IMR-90 (cell line): ENCODE measurements at places on chromosomes 1 and 21. TPM values are rescaled to one million over a fixed set of nuclear protein-coding genes. Genes with fewer than 3 reads are reported as not detected.

The ADAMTS4 gene
- 0.28 and 0.72 TPM in 2 replicates for total RNA-seq

The NHLH1 gene
- total RNA-seq, result not detected in 2 replicates

DNA sequence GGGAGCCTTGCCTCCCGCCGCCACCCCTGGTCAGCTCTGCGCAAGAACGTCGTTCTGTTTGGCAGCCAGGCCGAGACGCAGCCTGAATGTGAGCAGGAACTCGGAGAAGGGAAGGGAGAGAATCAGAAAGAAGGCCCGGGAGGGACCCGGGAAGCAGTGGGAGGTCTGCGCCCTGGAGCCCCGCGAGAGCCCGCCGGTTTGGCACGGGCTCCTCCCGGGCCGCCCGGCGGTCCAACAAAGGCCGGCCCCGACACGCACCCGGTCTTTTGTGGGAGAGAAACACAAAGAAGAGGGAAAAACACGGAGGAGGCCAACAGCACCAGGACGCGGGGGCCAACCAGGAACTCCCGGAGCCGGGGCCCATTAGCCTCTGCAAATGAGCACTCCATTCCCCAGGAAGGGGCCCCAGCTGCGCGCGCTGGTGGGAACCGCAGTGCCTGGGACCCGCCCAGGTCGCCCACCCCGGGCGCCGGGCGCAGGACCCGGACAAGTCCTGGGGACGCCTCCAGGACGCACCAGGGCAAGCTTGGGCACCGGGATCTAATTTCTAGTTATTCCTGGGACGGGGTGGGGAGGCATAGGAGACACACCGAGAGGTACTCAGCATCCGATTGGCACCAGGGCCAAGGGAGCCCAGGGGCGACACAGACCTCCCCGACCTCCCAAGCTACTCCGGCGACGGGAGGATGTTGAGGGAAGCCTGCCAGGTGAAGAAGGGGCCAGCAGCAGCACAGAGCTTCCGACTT, 2.7 kb upstream of the OLIG2 start:
- H3K27ac ChIP-seq, result no peak overlapping the region
- H3K36me3 ChIP-seq, result no peaks in the 10 kb centered on the region
- H3K4me1 ChIP-seq, result no peaks in the 10 kb centered on the region
- peaks cover 97% of the 10 kb centered on the region for H3K27me3 ChIP-seq
- H3K4me3 ChIP-seq, result no peak overlapping the region

DNA sequence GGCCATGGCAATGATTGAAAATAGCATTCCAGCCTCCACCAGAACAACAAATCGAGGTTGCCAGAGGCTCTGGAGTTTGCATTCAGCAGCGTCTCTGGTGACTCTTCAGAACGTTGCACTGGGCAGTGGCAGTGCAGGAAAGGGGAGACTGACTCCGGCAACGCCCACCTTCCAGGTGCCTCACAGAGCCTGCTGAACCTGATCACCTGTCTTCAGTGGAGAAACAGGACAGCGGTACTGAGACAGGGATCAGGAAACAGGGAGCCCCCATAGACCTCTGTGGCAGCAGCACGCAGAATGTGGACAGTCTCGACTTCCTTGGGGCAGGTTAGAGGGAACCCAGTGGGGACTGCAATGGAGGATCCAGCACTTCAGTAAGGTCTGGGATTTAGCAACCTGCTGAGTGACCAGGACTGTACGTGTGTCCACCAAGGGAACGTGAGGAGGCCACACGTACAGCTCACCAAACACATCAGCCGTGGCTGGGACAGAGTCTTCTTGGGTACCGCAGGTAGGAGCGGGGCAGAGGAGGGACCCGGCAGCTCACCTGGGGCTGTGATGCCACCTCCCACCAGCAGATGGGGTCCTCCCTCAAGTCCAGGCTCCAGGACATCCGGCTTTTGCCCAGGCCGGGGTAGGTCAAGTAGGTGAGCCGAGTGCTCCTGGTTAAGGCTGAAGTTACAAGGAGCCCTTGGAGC, 128.6 kb downstream of the PRDM2 start:
- H3K4me3 ChIP-seq, result no peak overlapping the region
- H3K27me3 ChIP-seq, result no peaks in the 10 kb centered on the region
- H3K27ac ChIP-seq, result no peak overlapping the region
- H3K36me3 ChIP-seq, result no peaks in the 10 kb centered on the region
- DNase-seq, result no peak
- no peaks in the 10 kb centered on the region for H3K4me1 ChIP-seq

DNA sequence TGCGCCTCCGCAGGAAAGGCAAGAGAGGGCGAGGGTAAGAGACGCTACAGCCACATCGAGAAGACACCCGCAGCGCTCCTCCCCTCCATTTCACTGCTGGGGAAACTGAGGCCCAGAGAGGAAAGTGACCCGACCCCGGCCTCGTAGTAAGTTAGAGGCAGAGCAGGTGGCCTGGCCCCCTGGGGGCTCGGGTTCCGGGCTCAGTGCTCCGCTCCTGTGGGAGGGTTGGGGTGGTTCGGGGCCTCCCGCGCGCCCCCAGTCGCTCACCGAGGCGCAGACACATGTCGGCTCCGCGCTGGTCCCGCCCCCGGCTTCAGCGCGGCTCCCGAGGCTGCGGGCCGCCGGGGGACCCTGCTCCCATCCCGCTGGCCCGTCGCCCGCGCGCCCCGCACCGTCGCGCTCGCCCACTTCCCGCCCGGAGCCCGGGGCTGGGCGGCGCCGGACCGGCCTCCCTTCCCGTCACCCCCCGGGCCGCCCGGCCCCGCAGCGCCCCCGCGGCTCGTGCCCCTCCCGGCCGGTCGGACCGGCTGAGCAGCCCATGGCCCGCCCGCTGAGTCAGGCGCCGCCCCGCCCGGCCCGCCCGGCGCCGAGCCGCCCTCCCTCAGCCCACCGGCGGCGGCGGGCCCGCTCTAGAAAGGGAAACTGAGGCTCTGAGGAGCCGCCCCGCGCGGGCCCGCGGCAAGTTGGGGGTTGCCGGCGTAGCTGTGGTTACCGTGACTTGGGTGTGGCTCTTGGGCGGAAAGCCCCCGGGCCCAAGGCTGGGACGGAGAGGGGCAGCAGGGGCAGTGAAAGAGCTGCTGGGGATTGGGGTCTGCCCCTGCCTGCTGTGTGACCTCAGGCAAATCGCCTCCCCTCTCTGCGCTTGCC, at the start of gene TMEM54:
Gene TMEM54, minus strand, starts transcription at position 434 of the 867 bp plus-strand sequence. Its CDS starts 151 bp downstream, at position 283.
- peak within 1 kb of the TSS; percentile 2; the same call in 1 of the 2 replicates for H3K27ac ChIP-seq
- H3K4me1 ChIP-seq, result peaks cover 2% of the 10 kb centered on the region; the same call in 1 of the 2 replicates
- 0 out of 2 replicates have a peak, but pooled peaks cover 1% of the 10 kb centered on the region for H3K36me3 ChIP-seq
- DNase-seq, result peak; percentile 15

- no peaks in the 10 kb centered on the region for H3K36me3 ChIP-seq
- H3K4me3 ChIP-seq, result no peak overlapping the region
- no peak for DNase-seq
- H3K27me3 ChIP-seq, result no peaks in the 10 kb centered on the region
- H3K27ac ChIP-seq, result no peak overlapping the region
Observed at GRCh38 chr1:96340686-96341085, 380.9 kb upstream of the PTBP2 start.

The LCE1E gene
- total RNA-seq, result not detected in 2 replicates

The HMCN1 gene
- 7.8 and 11.7 TPM in 2 replicates for total RNA-seq

DNA sequence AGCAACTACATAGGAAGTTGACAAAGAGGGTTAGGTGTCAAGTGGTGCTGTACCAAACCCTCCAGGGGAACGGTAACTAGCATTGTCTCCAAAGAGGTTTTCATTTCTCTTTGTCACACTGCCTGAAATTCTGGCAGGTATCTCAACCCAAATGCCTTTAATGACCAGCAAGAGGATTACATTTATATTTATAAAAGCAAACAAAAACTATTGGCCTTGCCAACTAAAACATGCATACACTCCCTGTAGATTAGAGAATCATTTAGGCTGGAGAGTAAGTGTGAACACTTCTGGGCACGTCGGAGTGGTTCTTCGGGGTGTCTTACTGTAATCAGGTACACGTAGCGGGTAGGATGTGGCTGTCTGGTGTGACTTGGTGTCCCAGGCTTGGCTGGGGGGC, 84.9 kb downstream of the VPS26C start:
- no peak for DNase-seq
- H3K27me3 ChIP-seq, result no peaks in the 10 kb centered on the region
- H3K36me3 ChIP-seq, result peaks cover 44% of the 10 kb centered on the region
- no peak overlapping the region for H3K27ac ChIP-seq
- no peak overlapping the region for H3K4me3 ChIP-seq
- no peaks in the 10 kb centered on the region for H3K4me1 ChIP-seq

- no peak overlapping the region for H3K27ac ChIP-seq
- H3K4me3 ChIP-seq, result no peak overlapping the region
- H3K4me1 ChIP-seq, result no peaks in the 10 kb centered on the region
- DNase-seq, result peak; percentile 88
- no peaks in the 10 kb centered on the region for H3K36me3 ChIP-seq
- H3K27me3 ChIP-seq, result peaks cover 6% of the 10 kb centered on the region
Observed at GRCh38 chr1:31605908-31606427, 11.5 kb upstream of the HCRTR1 start.

The RXFP4 gene
- not detected in 2 replicates for total RNA-seq

GRCh38 chr1:178664278-178664677, 60.8 kb upstream of the RALGPS2 start:
- H3K4me1 ChIP-seq, result no peaks in the 10 kb centered on the region
- H3K27me3 ChIP-seq, result no peaks in the 10 kb centered on the region
- no peak overlapping the region for H3K4me3 ChIP-seq
- H3K36me3 ChIP-seq, result no peaks in the 10 kb centered on the region
- H3K27ac ChIP-seq, result no peak overlapping the region
- no peak for DNase-seq

The GNG4 gene
- total RNA-seq, result 0.18 and 0.28 TPM in 2 replicates

The KLF17 gene
- total RNA-seq, result 0.28 and 0.36 TPM in 2 replicates

GRCh38 chr1:113534875-113535274, 144.6 kb downstream of the MAGI3 start:
- peak; percentile 23 for DNase-seq
- H3K4me3 ChIP-seq, result no peak overlapping the region
- H3K27ac ChIP-seq, result no peak overlapping the region
- no peaks in the 10 kb centered on the region for H3K36me3 ChIP-seq

The ATP1A1 gene
- total RNA-seq, result 107 and 116 TPM in 2 replicates

The CFAP107 gene
- not detected in 2 replicates for total RNA-seq

- DNase-seq, result no peak
- no peaks in the 10 kb centered on the region for H3K27me3 ChIP-seq
- H3K36me3 ChIP-seq, result no peaks in the 10 kb centered on the region
- no peak within 1 kb of the TSS for H3K27ac ChIP-seq
- no peaks in the 10 kb centered on the region for H3K4me1 ChIP-seq
- no peak within 1 kb of the TSS for H3K4me3 ChIP-seq
Observed at GRCh38 chr1:47067097-47067594, at the start of gene CYP4Z1. CYP4Z1 (plus strand) TSS chr1:47067231; CDS start chr1:47067491, 260 bp downstream.

GRCh38 chr1:223081181-223081994, 61.7 kb downstream of the TLR5 start:
- H3K27ac ChIP-seq, result no peak overlapping the region
- no peaks in the 10 kb centered on the region for H3K4me1 ChIP-seq
- DNase-seq, result peak; percentile 73

DNA sequence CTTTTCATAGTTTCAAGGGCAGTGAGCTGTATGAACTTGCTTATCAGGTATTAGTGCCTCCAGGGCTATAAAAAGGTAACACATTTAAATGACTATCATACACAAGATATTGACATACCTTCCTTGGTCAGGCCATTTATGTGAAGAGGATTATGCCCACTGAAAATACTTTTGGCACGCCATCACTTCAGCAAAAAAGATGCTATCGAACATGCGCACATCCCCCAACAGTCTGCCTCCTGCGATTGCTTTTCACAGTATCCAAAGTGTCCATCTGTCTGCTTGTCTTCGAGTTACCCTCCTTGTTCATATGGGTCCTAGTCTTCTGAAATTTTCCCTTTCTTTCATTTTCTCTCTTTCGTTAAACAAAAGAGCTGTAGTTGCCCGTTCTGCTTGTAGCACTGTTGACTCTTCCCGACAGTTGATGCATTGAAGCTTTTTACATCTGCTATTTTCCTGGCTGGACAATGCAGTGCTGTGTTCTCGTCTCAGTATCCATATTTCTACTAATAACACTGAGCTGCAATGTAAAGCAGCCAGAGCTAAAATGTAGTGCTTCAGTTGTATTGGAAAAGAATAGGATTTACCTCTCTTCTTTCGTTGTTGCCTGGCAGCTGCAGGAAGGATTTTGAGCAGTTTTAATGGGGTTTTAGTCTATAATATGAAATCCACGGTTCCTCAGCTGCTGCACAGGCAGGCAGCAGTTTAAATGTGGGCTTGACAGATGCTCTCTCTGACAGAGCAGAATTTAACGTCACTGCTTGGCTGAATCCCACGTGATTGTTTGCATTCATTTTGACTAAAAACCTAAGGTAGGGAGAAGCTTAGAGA, at the start of gene B3GALT2:
Gene B3GALT2, minus strand, starts transcription at position 713 of the 831 bp plus-strand sequence. CDS start 5,051 bp downstream, outside the sequence.
- peak within 1 kb of the TSS; percentile 81; the same call in 1 of the 2 replicates for H3K27ac ChIP-seq
- DNase-seq, result peak; percentile 70
- H3K4me3 ChIP-seq, result peak within 1 kb of the TSS; percentile 60

DNA sequence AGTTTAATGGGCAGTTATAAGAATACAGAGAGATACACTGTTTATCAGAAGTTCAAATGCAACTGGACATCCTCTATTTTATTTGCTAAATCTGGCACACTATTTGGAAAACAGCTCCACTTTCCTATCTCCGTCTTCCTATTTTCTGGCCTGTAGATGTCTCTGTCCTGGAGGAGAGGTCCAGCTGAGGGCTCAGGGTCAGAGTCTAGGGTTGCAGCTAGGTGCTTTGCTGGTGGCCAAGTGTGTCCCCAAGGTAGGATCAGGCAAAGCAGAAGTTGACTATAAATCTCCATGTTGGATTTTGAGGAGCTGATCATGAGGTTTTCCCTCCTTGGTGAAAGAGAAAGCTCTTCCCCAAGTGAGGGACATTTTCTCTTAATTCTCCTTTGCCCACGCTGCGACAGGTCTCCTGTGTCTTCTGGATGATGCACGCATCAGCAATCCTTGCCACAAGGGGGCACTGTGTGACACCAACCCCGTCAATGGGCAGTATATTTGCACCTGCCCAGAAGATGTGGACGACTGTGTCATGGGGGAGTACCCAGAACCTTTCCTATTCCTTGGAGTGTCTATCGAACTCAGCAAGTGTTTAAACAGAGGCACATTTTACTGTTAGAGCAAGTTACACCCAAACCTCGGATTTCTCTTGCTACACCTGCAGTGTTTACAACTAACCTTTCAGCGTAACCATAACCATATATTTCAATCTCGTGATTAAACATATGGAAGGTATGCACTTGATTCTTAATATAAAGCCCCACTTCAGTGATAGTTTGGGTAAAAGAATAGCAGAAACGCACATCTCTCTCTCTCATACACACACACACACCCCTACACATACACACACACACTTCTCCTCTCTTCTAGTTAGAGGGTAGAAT, 10.2 kb downstream of the ADAM30 start:
- no peak overlapping the region for H3K27ac ChIP-seq
- no peaks in the 10 kb centered on the region for H3K36me3 ChIP-seq
- no peaks in the 10 kb centered on the region for H3K4me1 ChIP-seq
- peaks cover 2% of the 10 kb centered on the region; the same call in 1 of the 2 replicates for H3K27me3 ChIP-seq
